ENCODE measurements at places on chromosomes 16 and 17.

DNA sequence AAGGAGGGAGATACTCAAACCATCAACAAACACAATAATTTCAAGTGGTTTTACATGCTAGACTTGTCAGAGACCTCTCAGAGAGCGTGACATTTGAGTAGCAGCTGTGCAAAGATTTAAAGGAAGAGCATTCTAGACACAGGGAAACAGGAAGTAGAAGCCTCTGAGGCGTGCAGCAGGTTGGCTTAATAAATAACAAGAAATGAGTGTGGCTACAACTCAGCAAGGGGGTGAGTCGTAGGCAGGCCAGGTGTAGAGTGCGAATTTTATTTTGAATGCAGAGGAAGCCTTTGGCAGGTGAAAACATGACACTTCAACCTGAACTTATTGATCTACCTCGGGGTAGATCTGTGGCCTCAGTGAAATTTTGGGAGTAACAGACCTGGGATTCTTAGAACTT is 73.2 kb upstream of the MRTFB start:
- no peak for DNase-seq

- DNase-seq = no peak
Observed at GRCh38 chr17:1300371-1300905, 21.0 kb downstream of the TRARG1 start.

GRCh38 chr17:65401561-65401960 is 159.9 kb downstream of the AXIN2 start:
- no peak for DNase-seq

GRCh38 chr16:30490210-30490609 is 17.7 kb downstream of the ITGAL start:
- DNase-seq = no peak

GRCh38 chr17:17693253-17694168 is 12.3 kb downstream of the RAI1 start:
- no peak for DNase-seq

- DNase-seq = no peak
Observed at GRCh38 chr17:27158382-27158781, 135.5 kb upstream of the WSB1 start.

DNA sequence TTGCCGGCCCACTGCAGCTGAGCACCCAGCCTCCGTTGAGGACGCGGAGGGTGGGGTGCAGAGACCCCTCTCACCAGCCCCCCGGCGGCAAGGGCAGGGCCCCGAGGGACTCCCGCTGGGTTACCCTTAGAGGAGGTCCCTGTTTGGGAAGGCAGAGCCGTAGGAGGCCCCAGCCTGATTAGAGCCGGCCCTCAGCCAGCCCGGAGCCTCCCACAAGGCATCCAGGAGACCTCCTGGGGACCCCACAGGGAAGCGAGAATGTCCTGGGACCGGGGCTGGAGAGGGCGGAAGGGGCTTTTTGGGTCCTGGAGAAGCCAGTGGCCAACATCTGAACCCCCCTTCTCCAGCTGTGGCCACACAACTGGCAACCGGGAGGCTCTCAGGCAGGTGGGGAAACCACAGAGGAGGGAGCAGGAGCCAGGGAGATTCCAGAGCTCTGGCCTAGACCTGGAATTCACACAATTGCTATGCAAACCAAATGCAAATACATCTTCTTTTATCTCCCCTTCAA is 21.7 kb upstream of the SP6 start:
- DNase-seq = no peak

DNA sequence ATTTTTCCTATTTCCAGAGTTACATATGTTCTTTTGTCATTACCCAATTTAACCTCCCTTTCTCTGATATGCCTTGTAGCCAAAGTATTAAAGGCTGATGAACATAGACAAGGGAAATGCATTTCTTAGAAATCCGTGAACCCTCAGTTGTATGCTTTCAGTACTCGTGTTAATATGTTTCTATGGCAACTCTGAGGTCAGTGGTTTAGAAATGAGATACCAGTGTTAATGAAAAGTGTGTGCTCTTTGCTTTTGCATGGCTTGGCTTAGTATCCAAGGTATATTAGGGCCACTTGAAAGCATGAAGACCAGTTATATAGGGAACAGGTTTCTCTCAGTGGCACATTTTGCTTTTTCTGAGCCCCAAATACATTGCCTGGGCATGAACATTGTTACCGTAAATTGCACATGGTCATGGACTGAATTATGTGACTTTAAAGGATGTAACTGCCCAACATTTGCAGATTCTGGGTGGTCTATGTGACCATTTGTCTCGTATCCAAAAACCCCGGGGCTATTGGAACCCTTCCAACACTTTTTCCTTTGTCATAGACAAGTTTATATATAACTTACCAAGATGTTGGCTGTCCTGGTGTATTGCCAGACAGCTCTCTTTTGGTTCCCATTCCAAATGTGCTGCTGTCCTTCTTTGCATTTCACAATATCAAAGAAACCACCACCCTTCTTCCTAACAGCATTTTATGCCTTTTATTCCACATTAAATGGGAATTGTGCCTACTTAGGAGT is 17.5 kb downstream of the ABHD15 start:
- DNase-seq = no peak

DNA sequence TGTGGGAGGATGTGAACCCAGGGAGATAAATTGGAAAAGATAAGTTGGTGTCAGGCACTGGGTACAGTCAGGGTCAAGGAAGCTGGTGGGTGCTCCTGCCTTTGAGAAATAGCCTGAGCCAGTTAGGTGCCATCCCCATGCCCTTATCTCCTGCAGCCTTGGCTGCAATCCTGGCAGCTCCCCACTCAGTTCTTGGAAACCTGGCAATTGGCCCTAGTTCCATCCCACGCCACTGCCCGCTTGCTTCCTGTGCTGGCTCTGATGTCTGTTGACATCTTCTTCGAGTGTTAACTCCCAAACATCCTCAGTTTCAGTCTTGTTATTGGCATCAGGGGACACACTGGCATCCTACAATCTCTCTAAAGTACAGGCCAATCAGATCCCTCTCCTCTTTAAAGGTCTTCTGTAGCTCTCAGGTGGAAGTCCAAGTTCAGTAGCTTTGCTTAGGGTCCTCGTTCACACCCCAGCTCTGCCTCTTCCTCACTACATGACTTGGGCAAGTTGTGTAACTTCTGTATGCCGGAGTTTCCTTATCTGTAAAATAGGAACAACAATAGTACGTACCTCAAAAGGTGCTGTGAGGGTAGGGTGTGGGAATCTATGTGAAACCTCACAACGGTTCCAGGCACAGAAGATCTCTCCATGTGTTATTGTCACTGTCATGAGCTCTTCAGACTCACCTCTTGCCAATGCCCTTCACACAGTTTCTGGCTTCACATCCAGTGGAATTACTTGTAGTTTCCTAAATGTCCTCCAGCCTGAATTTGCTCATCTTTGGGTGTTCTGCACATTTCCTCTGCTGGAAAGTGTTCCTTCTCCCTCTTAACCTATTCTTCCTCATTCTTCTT is 13.5 kb upstream of the PRKAR1A start:
- no peak for DNase-seq

DNA sequence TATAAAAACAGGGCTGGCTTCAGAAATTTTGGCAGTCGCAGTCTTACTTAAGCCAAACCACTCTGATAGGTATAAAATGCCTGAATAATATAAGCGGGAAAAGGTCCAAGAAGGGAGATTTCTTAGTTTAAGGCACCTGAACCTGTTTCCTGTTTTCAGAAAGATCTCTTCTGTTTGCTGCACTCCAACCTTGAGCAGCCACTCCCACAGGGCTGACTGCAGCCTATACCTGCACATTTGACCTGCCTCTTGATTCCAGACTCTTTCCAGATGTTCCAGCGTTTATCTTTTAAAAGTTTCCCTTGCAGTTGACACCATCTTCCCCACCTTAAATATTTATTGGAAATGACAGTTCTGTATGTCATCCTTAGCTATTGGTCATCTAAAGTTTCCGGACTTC is 132.2 kb downstream of the SKAP1 start:
- no peak for DNase-seq

- no peak for DNase-seq
Observed at GRCh38 chr16:84194018-84194417, 3.1 kb downstream of the ADAD2 start.

GRCh38 chr16:10984509-10984908 is 40.1 kb downstream of the CLEC16A start:
- no peak for DNase-seq

DNA sequence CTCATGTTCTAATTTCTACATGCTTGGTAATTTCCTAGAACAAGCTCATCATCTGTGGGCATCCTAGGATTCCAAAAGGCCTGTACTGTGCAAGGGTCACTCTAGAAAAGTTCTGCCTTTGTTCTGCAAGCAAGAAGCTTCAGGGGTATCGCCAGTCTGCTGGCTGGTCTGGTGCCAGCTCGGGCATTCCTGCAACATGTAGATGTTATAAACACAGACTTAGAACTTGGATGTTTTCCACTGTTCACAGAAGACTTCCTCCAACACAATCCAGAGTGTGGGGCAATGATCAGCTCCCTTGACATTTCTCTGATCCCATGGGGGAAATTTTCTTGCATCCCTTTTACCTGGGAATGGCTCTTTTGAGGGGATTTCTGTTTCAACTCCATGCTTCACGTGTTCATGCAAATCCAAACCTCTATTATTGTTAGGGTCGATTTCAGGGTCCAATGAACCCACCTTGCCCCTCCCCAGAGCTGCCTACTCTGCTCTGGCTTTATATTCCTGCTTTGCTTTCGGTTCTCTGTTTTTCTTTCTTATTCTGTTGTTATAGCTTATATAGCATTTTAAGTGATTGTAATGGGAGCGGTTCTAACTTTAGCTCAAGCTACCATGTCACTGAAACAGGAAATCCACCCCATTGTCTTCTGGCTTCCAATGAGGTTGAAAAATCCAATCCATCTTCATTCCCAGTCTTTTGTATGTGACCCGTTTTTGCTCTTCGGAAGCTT is 25.3 kb downstream of the UBE2O start:
- no peak for DNase-seq

GRCh38 chr16:678858-679813 is 1.1 kb upstream of the STUB1 start:
- DNase-seq = peak; percentile 24

DNA sequence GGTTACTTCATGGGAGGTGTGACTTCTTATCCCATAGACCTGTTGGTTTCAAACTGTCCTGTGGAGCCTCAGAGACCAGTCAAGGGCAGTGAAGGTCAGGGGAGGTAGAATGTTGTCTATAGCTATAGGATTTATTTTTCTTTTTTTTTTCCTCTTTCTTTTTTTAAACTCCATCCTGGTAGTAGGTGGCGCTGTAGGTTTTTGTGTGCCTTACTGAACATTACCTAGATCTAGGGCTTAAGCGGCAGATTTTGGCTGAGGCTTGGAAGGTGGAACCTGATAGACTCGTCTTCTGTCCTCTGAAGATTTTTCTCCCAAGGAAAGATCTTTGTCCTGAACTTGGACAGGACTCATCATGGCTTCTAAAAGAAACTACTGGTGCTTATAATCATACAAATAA is 8.2 kb upstream of the LASP1NB start:
- DNase-seq = no peak

GRCh38 chr16:49742428-49743202 is 113.3 kb downstream of the ZNF423 start:
- DNase-seq = no peak

DNA sequence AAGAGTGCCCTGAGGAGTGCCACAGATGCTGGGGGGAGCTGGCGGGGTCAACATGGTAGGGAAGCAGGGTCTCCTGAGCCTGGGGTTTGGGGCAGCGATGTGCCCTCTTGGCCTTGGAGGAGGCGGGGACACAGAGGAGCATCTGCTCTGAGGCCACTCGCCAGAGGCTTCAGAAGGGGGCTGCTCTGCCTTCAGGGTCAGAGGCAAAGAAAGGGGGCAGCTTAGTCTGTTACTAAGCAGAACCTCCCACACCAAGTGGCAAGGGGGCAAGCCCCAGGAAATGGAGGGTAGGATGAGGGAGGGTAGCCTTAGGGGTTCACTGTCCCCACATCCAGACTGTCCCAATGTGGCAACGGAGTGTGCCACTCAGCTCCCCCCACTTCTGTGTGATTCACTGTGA is 18.3 kb downstream of the CCDC182 start:
- DNase-seq = no peak

DNA sequence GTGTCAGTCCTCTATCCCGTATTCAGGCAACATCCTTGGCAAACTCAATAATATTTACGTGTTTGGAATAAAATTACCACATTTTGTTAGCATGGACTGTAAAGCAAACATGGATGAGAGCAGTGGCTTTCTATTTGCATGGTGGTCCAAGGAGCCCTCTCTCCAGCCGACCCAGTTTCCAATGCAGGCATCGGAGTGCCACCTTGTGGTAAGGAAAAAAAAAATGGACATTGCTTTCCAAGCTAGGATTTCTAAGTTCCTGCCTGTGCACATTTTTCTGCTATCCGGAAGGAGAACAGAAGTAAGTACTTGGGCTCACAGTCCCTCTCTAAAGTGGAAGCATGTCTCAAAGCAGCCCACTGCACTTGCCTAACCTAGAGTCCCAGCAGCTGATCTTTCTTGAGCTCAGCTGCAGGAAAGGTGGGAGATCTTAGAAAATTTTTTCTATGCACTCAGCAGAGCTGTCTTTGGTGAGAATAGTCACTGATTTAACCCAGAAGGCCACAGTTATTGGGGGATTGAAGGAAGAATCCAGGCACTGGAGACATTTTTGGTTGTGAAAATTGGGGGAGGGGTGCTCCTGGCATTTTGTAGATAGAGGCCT is 46.0 kb upstream of the ERCC4 start:
- DNase-seq = no peak

DNA sequence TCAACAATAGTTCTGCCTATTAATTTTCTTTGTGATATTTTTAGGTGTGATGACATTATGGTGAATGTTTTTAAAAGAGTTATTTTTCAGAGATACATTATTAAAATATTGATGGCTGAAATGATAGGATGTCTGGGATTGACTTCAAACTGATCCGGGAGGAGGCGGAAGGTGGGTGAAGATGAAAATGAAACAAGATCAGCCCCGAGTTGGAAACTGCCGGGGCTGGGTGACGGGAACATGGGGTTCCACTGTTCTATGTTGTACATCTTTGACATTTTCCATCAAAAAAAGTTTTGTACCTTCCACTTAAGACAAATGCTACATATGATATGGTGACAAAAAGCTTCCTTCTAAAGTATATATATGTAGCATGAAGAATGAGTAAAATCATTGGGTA is 336.9 kb downstream of the XYLT1 start:
- no peak for DNase-seq

- peak; percentile 52 for DNase-seq
Observed at GRCh38 chr16:68417711-68418301, 30.5 kb downstream of the SMPD3 start.

GRCh38 chr17:64402469-64402868 is 11.8 kb upstream of the PECAM1 start:
- DNase-seq = no peak
